ENCODE measurements at places on chromosomes 7 and 10. TPM values are rescaled to one million over a fixed set of nuclear protein-coding genes. Genes with fewer than 3 reads are reported as not detected.

The ELFN1 gene
- total RNA-seq = 5.7 TPM

DNA sequence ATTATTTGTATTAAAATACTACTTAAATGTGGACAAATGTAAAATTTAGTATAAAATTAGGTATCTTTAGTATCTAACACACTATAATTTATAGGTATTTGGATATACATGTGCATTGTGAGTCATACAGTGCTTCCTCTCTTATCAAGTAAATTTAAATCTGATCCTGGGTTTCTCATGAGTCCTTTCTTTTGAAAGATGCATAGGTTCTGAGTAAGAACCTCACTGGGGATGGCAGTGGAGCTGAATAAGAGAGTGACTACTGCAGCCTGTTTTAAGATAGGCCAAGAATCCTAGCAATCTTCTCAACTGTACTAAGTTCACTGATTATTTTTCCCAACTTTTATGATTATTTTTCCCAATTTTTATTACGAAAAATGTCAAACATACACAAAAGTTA, 16.2 kb downstream of the CEP55 start:
- DNase-seq = no peak

GRCh38 chr10:84331091-84331490, 2.7 kb downstream of the CCSER2 start:
- DNase-seq = no peak

DNA sequence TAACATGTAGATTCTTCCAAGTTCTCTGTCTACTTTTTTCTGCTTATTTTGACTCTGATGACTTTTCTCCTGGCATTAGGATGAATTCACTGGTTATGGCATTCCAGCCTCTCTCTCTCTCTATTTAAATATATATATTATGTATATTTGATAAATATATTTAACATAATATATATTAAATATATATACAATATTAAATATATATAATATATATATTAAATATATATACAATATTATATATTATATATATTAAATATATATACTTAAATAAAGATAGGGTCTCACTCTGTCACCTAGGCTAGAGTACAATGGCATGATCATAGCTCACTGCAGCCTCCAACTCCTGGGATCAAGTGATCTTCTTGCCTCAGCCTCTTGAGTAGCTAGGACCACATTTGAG, 60.7 kb downstream of the ZNF783 start:
- DNase-seq = no peak

The PCGF6 gene
- 11.0 TPM for total RNA-seq

The AKR1C8 gene
- total RNA-seq = not detected

DNA sequence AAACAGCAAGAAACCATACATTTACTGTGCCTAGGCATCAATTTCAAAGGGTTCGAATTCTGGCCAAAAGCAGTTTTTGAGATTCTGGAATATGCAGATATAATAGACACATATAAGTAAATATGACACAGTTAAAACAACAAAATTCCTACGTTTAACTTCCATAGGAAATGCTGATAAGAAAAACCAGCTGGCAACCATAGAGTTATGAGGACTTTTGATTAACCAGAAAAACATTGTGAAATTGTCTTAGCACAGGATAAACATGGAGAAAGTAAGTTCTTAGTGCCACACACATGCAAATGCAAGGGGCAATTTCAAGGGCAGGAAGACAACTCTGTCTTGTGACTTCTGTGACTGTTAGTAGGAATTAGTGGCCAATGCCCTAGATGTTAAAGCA, 702.1 kb downstream of the TNS3 start:
- DNase-seq = no peak

- no peak for DNase-seq
Observed at GRCh38 chr7:105496521-105496920, 25.6 kb downstream of the PUS7 start.

The ACSM6 gene
- not detected for total RNA-seq

GRCh38 chr7:6299774-6300173, 27.4 kb upstream of the CYTH3 start:
- no peak for DNase-seq

DNA sequence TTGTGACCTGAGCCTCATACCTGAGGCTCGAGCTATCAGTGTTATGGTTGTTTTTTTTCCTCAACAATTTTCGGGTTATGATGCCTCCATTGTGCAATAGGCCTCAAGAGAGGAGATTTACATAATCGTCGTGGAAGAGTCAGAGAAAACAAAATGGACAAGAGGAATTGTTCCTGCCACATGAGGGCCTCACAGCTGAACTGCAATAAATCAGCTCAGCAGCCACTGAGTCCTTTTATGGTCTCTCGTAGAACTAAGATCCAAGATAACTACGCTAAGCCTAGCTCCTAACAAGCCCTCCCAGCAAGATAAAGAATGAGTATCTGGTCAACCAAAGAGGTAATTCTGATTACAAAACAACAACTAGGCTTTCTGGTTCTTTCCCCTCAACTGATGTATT, 336.8 kb downstream of the WDR11 start:
- no peak for DNase-seq

DNA sequence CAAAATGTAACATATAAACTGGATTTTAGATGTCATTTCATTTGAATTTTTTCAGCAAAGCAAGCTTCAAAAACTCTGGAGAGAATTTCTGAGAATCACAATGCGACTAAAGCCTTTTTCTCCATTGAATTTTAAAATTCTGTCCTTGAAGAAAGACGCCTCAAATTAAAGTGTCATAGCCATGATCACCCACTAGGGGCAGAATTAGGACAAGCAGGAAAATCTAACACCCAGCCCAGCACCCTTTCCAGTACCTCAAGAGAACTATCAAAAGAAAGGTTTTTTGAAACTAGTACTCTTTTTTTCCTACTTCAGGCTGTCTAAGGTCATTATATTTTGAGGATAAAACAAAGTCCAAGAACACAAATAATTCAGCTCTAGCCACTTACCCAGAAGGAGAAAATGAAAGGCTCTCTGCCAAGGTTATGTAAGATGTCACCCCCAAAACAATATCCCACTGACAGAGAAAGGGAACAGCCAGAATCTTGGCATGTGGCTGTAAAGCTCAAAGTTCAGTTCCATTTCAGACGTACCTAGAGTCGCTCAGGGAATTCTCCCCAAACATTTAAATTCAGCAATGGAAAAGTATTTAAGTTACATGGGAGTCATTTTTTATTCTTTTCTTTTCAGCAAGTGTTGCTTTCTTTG, 299.4 kb downstream of the SNX13 start:
- DNase-seq = no peak

GRCh38 chr7:102169651-102170392, 116.8 kb upstream of the SH2B2 start:
- no peak for DNase-seq

The PTN gene
- total RNA-seq = 154 TPM

DNA sequence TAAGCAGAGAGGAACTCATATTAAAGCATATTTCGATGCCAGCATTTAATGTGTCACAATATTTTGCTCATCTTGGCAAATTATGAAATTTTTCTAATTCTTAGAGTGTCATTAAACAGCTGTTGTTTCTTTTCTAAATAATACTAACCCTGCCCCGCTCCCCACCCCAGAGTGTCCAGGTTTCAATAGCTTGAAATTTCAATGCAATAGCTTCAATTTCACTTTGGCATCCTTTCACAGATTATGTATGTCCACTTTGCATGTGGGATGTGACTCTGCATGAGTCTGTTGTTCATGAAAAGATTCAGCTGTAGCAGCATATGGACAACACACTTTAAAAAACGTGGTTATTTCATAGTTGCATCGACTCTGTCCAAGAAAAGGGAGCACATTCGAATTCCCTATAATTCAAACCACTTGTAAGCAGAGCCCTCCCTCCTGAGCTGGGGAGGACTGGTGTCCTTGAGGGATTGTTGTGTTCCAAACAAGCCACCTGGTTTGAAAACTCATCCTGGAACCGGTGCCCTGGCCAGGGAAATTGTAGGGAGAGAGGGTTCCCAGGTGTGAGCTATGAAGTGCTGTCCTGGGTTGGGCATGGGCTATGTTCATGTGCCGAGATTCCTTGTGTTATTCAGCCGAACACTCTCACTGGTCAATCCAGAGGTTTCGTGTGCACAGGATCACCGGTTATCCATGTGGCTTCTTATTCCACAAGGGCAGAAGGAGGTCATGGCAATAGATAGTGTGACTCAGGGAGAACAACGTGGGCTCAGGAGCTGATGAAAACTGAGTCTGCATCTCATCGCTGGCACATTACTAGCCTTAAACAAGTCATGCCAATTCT, 64.6 kb upstream of the CREB5 start:
- DNase-seq = no peak

The FANK1 gene
- total RNA-seq = 1.2 TPM

DNA sequence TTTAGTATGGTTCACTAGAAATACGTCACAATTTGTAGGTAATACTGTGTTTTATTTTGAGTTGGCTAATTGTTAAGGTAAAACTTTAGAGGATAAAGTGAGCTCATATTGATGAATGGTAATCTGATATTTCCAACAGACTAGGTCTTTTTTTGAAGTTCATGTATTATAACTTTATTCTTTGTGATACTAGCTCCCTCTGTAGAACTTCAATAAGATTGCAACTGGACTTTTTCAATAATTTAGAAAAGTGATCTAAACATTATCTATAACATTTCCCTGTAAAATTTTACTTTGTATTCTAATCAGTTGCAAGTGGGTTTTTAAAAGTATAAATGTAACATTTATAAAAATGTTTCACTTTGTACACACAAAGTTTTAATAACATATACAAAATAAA, 83.5 kb downstream of the ADK start:
- no peak for DNase-seq

DNA sequence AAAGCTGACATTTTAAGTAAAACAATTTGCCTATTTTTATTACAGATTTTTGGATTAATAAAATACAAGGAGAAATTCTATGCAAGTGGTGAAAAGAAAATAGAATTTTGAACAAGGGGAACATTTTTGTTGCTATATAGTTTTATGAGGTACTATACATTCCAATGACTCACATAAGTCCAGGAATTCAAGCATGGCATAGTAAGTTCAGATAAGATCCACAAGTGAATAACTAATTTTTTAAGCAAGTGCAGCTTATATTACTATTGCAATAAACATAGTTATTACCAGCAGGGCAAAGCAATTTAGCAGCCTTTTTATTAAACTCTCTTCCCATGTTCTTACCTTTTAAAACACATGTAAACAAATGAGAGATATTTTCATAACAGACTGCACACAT, 1123.5 kb upstream of the LRRN3 start:
- no peak for DNase-seq

The STEAP1 gene
- 0.82 TPM for total RNA-seq

GRCh38 chr10:32171204-32171603, 115.0 kb upstream of the KIF5B start:
- no peak for DNase-seq

DNA sequence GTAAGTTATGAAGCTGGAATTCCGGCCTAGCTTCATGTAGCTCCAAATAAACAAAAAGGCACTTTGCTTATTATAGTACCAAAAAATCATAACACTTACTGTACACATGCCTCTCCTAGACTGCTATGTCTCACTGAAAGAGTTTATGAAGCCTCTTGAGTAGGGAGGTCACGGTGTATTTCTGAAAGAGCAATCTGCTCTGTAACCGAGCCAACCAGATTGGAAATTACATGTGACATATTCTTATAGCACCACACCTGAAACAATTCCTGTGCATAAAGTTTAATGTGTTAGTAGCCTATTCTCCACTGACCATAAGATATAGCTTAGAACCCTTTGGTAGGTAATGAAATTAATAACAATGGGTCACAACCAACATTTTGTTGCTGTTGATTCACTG, 1.3 kb upstream of the FAM3C start:
- DNase-seq = no peak

- DNase-seq = no peak
Observed at GRCh38 chr10:80320377-80320776, 30.9 kb upstream of the MAT1A start.

The MARCHF5 gene
- total RNA-seq = 20.4 TPM

The PAPOLB gene
- total RNA-seq = 0.82 TPM

The CYP2C19 gene
- 0.41 TPM for total RNA-seq

DNA sequence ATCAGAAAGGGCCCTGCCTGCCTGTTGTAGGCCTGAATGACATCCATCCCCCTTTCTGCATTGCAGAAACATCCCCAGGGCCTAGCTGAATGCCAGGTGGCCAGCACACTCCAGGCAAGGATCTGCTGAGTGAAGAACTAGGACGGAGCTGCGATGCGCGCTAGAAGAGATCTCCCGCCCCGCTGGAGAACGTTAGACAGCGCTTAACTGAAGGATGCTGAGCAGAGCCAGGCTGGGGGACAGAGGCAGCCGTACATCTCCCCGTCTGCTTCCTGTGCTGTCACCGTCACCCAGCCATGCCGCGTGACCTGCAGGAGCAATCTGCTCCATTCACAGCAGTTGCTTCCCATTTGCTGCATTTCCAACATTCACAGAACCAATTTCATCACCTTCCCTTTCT, 73.3 kb downstream of the FAM53B start:
- no peak for DNase-seq

GRCh38 chr10:122476333-122476695, 15.0 kb downstream of the HTRA1 start:
- DNase-seq = no peak

- no peak for DNase-seq
Observed at GRCh38 chr7:134315679-134316538, 821 bp downstream of the SLC35B4 start.

- DNase-seq = no peak
Observed at GRCh38 chr10:118792526-118792925, 37.8 kb upstream of the CACUL1 start.

The ATP6V0A4 gene
- total RNA-seq = 2.4 TPM

The ABHD11 gene
- 5.7 TPM for total RNA-seq

DNA sequence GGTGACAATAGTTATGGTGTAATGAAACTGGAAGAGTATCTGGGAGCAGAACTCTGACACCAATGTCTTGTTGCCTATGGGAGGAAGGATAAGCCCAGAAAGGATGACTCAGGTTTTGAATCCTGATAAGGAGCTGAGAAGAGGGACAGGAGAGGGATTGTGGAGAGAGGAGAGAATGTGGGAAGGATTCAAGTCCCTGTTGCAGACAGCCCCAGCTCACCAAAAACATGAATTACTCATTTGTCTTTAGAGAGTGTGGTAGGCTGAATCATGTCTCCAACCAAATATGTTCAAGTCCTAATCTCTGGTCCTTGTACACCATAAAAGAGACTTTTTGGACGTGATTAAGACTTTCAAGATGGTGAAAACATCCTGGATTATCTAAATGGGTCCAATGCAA, 206.9 kb upstream of the PHYHIPL start:
- no peak for DNase-seq

GRCh38 chr7:111210996-111211395, 120.1 kb downstream of the LRRN3 start:
- DNase-seq = no peak

GRCh38 chr10:132197271-132198067, 10.7 kb downstream of the DPYSL4 start:
- no peak for DNase-seq

GRCh38 chr10:35711615-35712411, 69.7 kb upstream of the FZD8 start:
- DNase-seq = no peak

The WNT8B gene
- total RNA-seq = not detected
